ENCODE measurements at places on chromosomes 4 and X.
A peak's percentile ranks its signal among the peaks of the same experiment; 100 is the strongest.

DNA sequence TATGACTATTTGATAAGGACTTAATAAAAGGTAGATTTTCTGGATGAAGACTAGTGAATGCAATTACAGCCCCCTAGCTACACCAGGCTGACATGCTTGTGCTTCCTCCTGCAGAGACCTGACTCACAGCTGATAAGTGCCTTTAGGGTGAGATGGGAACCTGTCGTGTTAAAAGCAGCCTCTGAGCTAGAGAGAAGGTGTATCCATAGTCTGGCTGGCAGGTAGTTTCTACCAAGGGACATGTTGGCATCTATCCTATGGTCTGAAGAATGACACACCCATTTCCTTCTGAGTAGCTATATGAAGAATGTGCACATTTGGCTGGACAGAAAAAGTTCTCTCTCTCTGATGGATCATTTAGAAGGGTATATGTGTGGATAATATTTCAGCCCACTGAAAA is 64.1 kb downstream of the PARM1 start:
- DNase-seq, result no peak

- DNase-seq, result no peak
These were observed 15.8 kb downstream of the EFNB1 start for GRCh38 chrX:68844581-68844980.

DNA sequence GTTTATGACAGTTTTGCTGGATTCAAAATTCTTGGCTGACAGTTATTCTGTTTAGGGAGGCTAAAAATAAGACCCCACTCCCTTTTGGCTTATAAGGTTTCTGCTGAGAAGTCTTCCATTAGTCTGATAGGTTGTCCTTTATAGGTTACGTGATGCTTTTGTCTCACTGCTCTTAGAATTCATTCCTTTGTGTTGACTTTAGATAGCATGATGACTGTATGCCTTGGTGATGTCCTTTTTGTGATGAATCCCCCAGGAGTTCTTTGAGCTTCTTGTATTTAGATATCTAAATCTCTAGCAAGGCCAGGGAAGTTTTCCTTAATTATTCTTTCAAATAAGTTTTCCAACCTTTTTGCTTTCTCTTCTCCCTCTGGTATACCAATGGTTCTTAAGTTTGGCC is 36.4 kb downstream of the DCLK2 start:
- no peak for DNase-seq

DNA sequence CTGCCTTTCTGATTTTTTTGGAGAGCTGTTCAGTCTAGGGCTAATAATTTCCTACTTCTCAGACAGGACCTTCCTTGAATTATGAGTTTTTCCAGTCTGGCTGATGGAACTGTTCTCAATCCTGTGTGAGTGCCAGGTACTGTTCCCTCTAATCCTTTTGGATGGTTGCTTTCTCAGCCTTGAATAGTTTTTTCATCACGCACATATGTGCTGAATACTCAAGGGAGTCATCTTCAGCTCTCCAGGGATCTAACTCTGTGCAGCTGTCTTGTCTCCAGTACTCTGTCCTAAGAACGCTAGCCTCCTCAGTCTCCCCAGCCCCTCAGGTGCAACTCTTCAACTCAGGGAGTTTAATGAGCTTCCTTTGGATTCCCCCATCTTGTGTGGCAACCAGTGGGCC is 93.2 kb downstream of the GASK1B start:
- peak; percentile 63 for DNase-seq

DNA sequence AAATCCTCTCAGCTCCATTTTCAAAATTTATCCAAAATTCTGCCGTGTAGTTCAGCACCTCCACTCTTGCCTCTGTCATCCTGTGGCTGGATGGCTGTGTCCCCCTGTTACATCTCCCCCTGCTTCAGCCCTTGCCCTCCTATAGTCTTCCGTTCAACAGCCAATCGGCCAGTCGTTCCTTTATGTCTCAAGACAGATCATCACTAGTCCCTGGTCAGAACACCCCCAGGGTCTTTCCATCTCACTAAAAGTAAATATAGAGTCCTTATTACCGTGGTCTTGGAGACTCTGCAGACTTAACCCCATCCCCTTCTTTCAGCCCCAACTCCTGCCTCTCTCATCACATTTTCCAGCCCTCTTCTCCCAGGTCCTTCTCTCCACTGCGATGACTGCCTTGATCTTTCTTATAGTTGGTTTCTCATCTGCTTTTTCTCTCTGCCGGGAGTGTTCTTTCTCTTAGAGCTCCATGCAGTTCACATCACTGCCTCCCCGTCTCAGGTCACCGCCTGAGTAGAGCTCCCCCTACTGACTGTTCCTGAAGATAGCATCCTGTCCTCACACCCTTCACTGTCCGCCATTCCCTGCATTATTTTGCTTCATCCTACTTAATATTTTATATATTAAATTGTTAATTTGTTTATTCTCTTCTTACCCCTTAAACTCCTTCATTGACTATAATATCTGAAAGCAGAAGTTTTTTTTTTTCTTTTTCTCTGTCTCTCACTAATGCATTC is 736.9 kb upstream of the MAGEB2 start:
- no peak for DNase-seq

DNA sequence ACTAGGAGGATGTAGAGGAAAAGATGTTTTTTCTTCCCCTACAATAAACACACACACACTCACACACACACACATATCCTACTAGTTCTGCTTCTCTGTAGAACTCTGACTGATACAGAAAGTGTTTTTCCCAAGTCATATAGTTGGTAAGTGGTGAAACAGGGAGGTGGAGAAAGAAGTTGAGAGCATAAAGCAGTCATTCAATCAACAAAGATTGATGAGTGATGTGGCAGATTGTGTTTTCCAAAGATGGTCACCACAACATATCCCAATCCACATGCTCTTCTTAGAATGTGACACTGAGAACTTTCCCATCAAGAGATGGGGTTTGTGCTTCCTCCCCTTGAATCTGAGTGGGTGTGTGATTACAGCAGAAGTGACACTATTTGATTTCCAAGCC is 123.4 kb upstream of the ATP6AP2 start:
- no peak for DNase-seq

All from hindlimb muscle (tissue), 1 donor.